ENCODE measurements at places on chromosomes 13 and 19. TPM values are rescaled to one million over a fixed set of nuclear protein-coding genes. Genes with fewer than 3 reads are reported as not detected.
A peak's percentile ranks its signal among the peaks of the same experiment; 100 is the strongest.

The C19orf67 gene
- not detected for total RNA-seq

The CLEC17A gene
- total RNA-seq: not detected

DNA sequence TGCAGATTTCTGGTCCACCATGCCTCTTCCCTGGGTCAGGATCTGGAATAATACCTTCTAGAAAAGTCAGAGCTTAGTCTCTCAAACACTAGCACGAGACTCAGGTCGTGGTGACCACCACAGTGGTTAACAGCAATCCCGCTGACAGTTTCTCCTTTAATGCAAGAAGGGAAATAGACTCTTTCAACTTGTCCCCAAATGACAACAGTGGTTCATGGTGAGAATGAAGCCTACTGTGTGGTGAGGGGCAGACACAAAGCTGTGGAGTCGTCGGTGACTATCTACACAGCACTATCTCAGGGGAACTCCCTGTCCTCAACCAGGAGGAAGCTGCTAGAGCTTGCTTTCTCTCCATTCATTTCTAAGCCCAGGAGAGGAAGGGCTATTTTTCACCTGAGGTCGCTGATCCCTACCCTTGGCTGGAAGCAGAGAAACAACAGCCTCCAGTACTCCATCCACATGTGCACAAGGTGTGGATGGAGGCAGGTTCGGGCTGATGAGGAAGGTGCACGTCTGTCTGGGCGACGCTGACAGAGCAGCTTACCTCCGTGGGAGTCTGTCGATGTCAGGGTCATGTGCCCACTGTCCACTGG lies 72.4 kb downstream of the STK24 start:
- H3K4me3 ChIP-seq: no peak overlapping the region
- H3K27ac ChIP-seq: peak overlapping the region; percentile 51
- no peak for DNase-seq
- H3K36me3 ChIP-seq: no peaks in the 10 kb centered on the region
- H3K27me3 ChIP-seq: no peaks in the 10 kb centered on the region

DNA sequence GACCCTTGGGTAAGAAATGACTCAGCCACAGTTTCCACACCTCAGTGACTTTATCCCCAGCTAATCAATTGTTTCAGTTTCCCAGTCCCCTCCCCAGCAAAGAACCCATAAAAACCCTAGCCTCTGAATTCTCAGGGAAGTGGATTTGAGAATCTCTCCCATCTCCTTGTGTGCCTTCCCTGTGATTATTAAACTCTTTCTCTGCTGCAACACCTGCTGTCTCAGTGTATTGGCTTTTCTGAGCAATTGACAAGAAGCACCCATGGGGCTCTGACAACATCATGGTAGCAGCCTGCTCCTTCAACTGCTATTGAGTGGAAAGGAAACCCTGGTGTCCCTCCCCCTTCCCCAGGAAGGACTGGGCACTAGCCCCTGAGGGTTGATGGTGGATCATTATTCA lies 73.7 kb downstream of the UQCRFS1 start:
- H3K4me3 ChIP-seq: no peak overlapping the region
- no peak for DNase-seq
- peaks cover 3% of the 10 kb centered on the region for H3K27me3 ChIP-seq
- H3K4me1 ChIP-seq: no peaks in the 10 kb centered on the region

All from transverse colon (tissue), 4 donors.